ENCODE measurements at places on chromosomes 2 and 18.

- DNase-seq, result no peak
Observed at GRCh38 chr18:54926593-54927325, 32.5 kb downstream of the CCDC68 start.

DNA sequence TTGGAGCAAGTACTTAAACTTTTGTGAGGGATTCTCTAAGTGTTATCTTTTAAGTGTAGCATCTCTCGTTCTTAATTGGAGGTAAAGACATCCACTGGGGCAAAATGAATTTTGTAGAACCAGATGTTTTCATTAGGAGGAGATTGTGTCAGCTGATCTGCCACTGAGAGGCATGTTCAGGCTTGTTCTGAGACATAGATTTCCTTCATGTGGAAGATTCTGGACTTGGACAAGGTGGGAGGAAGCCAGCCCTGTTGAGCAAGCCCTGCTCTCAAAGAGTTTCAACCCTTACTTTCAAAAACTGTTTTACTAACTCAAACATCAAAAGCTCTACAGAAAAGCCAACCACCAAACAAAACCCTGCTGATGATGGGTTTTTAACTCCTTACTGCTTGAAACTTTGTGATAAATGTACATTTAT lies 6.5 kb downstream of the MAP4K4 start:
- DNase-seq, result peak; percentile 59

- no peak for DNase-seq
Observed at GRCh38 chr2:9294764-9295163, 88.2 kb downstream of the ASAP2 start.

- DNase-seq, result no peak
Observed at GRCh38 chr2:181766129-181766528, 85.8 kb upstream of the NEUROD1 start.

GRCh38 chr2:27379383-27379835 lies 1.1 kb downstream of the ZNF513 start:
- no peak for DNase-seq

DNA sequence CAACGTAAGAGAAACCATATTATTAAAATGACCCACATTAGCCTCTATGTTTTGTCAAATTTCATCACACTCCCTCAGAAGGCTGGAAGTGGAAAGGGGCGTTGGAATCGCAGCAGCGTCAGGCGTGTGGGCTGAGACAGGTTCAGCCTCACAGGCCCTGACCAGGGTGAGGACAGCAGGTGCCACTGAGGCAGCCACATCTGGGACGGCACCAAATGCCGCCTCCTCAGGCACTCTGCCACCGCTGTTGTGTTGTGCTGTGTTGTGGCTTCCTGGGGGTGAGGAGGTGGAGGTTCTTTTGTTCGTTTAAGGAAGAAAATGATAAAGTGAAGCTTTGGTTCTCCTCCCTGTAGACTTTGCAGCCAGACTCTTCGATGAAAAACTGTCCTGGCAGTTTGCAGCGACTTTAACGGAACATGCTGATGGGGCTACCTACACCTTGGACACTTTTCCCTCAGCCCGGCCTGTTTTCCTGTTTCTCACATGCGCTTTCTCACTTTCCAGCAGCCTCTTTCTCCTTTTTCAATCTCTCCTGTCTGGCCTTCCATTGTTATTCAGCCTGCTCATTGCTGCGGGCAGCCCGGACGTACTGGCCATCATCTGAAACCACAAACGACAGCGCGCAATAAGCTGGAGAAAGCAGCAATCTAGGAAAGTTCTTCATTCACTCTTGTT lies 44.9 kb upstream of the SALL3 start:
- no peak for DNase-seq

DNA sequence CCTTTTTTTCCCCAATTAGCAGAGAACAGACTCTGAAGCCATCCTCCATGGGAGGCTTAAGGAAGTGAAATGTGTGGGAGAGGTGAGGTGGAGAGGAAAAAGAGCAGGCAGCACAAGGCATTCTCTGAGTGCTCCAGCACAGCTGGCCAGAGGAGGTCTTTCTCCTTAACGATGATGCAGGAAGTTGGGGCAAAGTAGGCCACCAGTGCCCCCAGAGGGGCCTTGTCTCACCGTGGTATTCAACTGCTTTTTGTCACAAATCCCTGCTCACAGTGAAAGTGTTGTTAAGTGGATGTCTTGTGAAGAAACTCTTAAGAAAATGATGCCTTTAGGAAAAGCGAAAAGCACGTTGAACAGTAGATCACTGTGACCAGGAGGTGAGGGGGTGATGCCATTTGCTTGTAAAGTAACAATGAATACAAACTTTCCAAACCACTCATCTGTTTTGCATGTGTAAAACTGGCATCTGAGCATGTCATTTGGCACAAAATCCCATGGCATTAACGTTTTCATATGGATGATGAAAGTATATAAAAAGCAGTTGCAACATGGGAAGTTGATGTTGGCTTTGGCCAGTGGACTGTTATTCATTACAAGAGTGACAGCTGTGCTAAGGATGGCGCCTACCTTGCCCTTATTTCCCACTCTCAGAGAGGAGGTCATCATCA lies 49.2 kb upstream of the CDC42EP3 start:
- DNase-seq, result no peak

- DNase-seq, result no peak
Observed at GRCh38 chr2:237752761-237753165, 45.8 kb upstream of the RBM44 start.

- no peak for DNase-seq
Observed at GRCh38 chr2:197598450-197598849, 76.9 kb downstream of the RFTN2 start.

DNA sequence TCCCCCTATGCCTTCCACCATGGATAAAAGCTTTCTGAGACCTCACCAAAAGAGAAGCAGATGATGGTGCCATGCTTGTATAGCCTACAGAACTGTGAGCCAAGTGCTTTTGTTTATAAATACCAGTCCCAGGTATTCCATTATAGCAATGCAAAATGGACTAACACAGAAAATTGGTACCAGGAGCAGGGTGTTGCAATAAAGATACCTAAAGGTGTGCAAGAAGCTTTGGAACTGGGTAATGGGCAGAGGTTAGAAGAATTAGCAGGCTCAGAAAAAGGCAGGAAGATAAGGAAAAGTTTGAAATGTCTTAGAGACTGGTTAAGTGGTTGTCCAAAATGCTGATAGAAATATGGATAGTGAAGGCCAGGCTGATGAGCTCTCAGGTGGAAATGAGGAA lies 16.3 kb upstream of the SCYGR2 start:
- DNase-seq, result no peak

DNA sequence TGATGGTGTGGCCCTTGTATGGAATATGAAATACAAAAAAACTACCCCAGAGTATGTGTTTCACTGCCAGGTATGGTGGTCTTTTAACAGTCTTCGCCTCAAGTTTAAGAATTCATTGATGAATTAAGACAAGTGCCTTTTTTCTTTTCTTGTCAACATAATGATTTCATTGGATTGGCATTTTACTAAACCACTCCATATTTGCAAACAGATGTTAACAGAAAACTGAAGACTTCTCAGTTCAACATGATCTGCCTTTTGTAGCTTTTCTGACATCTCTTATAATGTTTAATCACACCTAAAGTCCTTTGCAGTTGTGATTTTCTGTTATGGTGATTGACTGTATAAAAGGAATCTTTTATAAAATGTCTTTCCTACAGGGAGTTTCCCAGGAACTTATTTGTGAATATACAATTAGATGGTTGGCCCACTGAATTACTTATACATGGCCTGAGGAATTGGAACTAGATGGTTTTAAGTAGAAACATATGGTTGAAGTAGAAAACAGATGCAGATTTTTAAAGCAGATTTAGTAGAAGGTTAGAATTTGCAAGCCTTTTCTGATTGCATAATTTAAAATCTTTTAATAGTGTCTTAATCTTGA lies 39.7 kb downstream of the DYNC1I2 start:
- DNase-seq, result no peak

DNA sequence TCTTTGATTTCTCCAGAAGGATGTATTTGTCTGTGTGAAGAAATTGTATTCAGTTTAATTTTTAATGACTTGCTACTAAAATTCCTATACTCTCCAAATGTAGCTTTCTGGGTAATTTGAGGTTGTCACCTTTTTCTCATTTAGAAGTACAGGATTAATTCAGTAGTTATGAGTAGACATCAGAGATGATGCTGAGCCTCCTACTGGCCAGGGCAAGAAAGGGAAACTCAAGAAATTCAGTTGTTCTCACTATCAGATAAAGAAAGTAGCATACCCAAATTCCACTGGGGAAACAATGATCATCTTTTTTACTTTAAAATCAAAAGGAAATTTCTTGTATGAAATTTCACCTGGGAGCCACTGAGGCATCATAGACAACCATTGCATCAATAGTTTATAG lies 199.4 kb downstream of the SATB2 start:
- no peak for DNase-seq

GRCh38 chr18:22551536-22552151 lies 133.9 kb upstream of the CTAGE1 start:
- DNase-seq, result no peak

- no peak for DNase-seq
Observed at GRCh38 chr2:212777020-212777491, 238.5 kb upstream of the ERBB4 start.

- DNase-seq, result no peak
Observed at GRCh38 chr2:154198866-154199265, 327.1 kb downstream of the GALNT13 start.

GRCh38 chr2:224958462-224958857 lies 83.8 kb downstream of the DOCK10 start:
- no peak for DNase-seq

GRCh38 chr2:23912054-23912453 lies 14.9 kb downstream of the ATAD2B start:
- no peak for DNase-seq

- no peak for DNase-seq
Observed at GRCh38 chr2:214695789-214696188, 113.7 kb downstream of the BARD1 start.

DNA sequence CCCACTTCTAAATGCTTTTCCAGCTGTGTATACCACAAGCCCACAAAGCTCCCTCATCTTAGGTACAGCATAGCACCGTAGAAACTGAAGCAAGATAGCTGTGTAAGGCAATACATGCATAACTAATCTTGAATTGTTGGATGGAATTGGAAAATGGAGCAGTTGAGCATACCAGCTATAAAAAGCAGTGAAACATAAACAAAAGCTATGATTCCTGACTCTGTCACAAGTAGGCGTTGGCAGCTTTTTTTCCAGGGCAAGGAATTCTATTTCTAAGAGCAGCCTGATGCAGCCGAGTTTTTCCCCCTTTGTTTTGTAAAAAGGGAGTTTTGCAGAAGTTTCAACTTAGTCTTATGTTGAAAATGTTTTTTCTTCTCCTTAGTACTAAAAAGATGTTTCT lies 32.4 kb downstream of the MOGAT1 start:
- DNase-seq, result no peak

DNA sequence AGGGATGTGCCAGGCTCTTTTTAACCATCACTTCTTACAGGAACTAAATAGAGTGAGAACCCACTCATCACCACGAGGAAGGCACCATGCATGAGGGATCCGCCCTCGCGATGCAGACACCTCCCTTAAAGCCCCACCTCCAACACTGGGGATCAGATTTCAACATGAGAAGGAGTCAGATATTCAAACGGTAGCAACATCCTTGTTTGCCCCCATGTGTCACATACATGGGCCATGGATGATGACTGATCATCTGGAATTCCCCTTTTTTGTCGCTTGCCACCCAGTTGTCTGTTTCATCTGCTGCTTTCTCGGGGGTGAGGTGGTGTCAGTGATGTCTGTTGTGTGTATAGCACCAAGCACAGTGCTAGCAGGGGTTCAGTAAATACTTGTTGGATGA lies 57.9 kb downstream of the NCK2 start:
- DNase-seq, result peak; percentile 54
